CD4-positive, alpha-beta T cell treated with Interleukin-1 beta for 1 hour (primary cell): ENCODE measurements at places on chromosomes 1 and 21.

GRCh38 chr1:26530410-26530894, 891 bp downstream of the RPS6KA1 start:
- no peak for DNase-seq

- no peak for DNase-seq
Observed at GRCh38 chr1:39282537-39283216, 78.2 kb downstream of the MACF1 start.

GRCh38 chr21:45128613-45129188, 54.3 kb downstream of the ADARB1 start:
- peak; percentile 81 for DNase-seq

- DNase-seq: no peak
Observed at GRCh38 chr1:187725216-187725615, 896.5 kb downstream of the PLA2G4A start.

DNA sequence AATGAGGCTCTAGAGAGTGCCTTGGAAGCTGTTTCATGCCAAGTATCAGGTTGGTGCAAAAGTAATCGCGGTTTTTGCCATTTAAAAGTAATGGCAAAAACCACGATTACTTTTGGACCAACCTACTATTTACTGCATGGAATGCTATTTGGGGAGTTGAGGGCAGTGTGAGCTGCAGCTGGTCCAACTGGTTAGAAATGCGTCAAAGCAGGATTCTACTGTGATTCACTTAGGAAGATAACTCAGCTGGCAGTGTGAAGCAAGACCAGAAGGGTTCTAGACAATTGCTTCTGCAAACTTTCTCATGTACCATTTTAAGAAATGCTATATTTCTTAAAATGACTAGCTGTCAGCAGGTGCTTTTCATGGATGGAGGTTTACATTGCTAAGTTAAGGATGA, 21.2 kb upstream of the PLA2G2C start:
- DNase-seq: no peak

GRCh38 chr1:184419350-184420161, 32.7 kb downstream of the C1orf21 start:
- DNase-seq: no peak

- DNase-seq: no peak
Observed at GRCh38 chr1:176055398-176055797, 151.7 kb downstream of the COP1 start.

- DNase-seq: no peak
Observed at GRCh38 chr1:234613128-234613875, 3.3 kb upstream of the IRF2BP2 start.

GRCh38 chr1:77039111-77039510, 171.8 kb downstream of the ST6GALNAC5 start:
- DNase-seq: no peak

GRCh38 chr1:67190410-67190809, 24.2 kb downstream of the IL23R start:
- DNase-seq: no peak

DNA sequence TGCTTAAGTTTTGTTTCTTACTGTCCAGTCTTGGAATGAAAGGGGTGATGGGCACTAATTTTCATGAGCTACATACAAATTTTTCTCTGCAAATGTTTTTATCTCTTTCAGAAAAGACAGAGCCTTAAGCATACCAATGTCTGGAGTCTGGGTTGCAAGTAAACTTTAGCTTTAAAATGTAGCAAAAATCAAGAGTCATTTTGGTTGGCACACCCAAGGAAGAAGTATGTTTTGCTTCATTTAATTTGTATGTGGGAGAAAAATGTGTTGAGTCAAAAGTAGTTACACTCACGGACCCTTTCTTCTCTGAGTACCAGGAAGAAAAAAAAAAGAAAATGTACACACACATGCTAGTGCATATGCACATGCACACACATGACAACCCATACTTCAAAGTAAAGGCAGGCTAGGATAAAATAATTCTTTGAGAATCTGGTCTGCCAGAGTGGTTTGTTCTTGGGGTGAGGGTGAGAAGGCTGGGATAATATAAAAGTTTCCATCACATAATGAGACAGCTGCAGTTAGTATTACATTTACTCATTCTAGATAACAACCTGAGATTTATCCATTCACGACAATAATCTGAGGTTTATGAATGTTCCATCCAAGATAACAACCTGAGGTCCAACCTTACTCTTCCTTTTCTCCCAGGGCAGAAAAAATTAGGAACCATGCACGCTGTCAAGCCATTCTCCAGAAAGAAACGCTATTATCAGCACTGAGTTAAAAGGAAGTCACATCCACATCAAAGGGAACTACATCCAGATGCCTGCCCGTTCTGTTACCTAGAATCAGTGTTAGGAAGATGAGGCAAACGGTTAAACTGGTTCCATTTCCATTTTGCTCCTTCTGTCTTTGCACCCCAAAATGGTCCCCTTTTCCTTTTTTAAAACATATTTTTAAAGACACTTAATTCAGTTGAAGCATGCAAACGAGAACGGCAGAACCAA, 9.3 kb downstream of the DPYD start:
- no peak for DNase-seq

GRCh38 chr1:245748646-245749045, 593.9 kb downstream of the KIF26B start:
- no peak for DNase-seq

GRCh38 chr1:2148691-2149090, 45.9 kb downstream of the FAAP20 start:
- peak; percentile 80 for DNase-seq

DNA sequence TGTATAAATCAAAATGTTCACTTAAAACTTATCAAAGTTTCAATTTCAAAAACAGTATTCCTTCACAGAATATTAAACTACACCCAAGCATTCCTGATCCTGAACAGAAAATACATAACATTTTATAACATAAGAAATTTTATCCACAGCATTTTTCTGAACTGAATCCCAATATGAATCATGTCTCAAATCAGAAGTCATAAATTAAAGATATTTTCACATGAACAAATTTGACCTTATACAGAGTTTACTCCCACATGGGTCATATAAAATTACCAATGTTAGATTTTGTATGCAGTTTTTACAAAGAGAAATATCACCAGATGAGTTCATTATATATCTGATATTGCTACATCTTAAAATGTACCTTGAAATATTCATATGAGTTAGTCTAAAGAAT, 48.6 kb upstream of the ASPM start:
- no peak for DNase-seq

- DNase-seq: no peak
Observed at GRCh38 chr1:165851034-165851658, 23.7 kb downstream of the UCK2 start.

DNA sequence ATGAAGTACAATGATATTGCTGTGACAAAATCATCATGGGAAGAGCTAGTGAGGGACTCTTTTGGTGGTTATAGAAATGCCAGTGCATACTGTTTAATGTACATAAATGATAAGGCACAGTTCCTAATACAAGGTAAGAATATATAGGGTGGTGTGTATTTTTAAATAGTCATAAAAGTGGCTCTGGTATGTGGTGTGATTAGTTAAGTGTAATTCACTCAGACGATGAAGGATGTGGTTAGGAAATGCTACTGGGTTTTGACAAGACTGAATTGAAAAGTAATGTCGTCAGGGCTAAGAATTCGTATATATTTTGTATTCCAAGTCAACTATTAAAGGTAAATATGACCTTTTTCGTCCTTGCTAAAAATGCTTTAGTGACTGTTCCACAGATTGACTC, 101.7 kb downstream of the USP25 start:
- DNase-seq: no peak

GRCh38 chr1:42013881-42014470, 95.3 kb upstream of the HIVEP3 start:
- DNase-seq: no peak

- no peak for DNase-seq
Observed at GRCh38 chr1:150080784-150081183, 13.2 kb downstream of the VPS45 start.

DNA sequence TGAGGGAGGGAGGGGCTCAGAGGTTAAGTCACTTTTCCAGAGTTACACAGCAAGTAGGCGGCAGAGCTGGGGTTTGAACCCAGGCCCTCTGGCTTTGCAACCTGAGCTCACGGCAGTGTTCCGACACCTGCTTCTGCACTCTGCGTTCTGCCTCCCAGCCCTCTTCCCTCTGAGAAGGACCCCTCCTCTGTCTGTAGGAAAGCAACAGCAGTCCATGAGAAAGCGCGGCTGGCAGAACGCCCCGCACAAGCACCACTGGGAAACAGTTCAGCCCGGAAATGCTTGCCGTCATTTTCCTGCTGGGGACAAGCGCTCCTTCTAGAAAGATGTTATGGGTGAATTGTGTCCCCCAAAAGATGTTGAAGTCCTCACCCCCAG, 241.1 kb downstream of the NPHP4 start:
- DNase-seq: no peak

GRCh38 chr1:53482441-53483153, 23.4 kb downstream of the DMRTB1 start:
- DNase-seq: no peak

GRCh38 chr1:56360021-56360420, 219.3 kb downstream of the PLPP3 start:
- DNase-seq: no peak

DNA sequence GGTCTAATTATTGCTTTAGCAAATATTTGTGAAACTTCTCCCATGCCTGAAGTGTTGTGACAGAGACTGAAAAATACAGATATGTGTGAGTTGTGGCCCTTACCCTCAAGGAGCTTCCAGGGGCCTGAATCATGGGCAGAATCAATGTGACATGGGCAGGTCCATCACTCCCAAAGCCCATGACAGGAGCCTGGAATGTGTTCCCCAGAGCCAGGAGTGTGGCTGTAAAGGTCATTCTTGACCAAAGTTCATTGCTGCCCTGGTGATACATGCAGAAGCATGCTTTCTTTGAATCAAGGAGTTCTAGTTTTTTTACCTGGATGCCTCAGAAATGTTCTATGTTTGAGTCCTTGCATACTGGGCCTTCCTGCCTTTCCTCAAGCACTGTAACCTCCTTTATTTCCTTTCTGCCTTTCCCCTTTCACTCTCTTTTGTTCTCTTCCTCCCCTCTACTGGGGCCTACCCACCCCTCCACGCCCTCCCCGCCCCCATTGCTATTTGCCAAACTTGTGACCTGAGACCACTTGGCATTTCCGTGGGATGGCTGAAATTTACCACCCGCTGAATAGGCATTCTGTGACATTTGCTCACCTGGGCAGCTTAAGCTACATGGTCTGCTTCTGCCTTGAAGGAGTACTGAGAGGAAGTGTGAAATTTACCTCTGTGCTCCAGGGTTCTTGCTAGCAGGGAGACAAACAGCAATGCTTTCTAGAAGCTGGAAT, 19.7 kb downstream of the PBX1 start:
- DNase-seq: no peak

GRCh38 chr1:228794173-228794572, 58.9 kb downstream of the RHOU start:
- peak; percentile 22 for DNase-seq

DNA sequence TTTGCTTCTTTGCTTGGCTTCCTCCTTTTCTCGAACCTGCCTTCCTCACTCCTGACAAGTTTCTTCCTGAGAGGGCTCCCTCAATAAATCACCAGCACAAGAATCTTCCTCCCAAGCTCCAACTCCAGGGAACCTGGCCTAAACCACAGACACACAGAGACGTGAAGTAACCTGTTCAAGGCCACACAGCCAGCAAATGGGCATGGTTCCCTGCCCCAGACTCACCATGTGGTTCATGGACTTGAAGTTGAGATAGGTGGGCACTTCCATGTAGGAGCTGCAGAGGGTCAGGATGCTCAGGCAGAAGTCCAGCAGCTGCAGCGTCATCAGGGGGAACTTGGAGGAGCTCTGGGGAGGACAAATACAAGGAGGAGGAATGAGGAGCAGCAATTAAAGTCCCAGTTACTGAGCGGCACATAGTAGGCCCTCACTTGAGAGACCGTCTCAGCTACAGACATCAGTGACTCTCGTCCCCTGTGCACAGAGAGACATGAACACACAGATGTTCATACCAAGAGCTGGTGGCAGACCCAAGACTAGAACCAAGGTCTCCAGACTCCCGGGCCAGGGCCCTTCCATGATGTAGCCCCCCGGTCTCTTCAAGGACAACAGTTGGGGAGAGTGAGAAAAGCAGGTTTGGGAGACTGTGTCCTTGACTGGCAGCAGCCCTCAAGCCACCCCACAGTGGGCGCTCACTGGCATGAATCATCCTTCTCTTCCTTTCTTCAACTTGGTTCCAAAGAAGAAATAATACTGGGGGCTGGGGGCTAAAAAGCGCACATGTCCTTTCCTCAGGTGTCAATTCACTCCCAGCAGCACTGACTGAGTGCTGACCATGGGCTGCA, 15.6 kb upstream of the MATN1 start:
- DNase-seq: no peak

DNA sequence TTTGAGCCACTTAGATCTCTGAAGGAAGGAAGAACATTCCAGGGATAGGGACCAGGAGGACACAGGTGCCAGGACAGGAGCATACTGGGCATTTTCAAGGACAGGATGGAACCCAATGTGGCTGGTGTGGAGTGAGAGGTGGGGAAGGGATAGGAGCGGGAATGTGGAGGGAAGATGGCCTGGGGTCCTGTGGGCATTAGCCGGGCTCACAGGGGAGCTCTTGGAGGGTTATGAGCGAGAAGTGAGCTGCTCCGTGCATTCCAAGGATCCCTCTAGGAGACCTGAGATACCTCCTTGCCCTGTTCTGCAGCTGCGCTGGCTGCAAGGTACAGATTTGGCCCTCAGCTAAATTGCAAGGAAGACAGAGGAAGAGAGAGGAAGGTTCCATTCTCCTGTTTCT, 87.5 kb downstream of the IER5 start:
- no peak for DNase-seq

DNA sequence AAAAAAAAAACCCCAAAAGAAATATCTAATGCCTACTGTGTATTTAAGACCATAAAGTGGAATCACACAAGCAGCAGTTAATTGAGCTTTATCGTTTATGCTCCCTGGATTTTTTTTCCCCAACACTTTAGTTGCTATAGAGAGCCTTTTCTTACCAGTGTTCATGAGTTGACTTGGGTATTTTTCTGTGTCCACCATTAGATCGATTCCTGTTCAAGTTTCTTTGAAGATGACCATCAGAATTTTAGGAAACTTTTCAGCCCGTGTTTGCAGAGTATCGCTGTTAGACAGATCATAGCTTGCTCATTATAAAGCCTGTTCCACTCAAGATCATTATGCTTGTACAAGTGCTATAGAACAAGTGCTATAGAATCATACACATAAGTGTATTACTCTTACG, 1.5 kb downstream of the RALGPS2 start:
- DNase-seq: no peak

- no peak for DNase-seq
Observed at GRCh38 chr1:48215222-48215621, 7.3 kb upstream of the SLC5A9 start.

GRCh38 chr1:42318601-42319000, 16.4 kb downstream of the FOXJ3 start:
- DNase-seq: no peak

- no peak for DNase-seq
Observed at GRCh38 chr1:234270581-234271242, 102.5 kb upstream of the COA6 start.
